Fibroblast of lung (primary cell): ENCODE measurements at places on chromosomes 16 and 17.
A peak's percentile ranks its signal among the peaks of the same experiment; 100 is the strongest.

DNA sequence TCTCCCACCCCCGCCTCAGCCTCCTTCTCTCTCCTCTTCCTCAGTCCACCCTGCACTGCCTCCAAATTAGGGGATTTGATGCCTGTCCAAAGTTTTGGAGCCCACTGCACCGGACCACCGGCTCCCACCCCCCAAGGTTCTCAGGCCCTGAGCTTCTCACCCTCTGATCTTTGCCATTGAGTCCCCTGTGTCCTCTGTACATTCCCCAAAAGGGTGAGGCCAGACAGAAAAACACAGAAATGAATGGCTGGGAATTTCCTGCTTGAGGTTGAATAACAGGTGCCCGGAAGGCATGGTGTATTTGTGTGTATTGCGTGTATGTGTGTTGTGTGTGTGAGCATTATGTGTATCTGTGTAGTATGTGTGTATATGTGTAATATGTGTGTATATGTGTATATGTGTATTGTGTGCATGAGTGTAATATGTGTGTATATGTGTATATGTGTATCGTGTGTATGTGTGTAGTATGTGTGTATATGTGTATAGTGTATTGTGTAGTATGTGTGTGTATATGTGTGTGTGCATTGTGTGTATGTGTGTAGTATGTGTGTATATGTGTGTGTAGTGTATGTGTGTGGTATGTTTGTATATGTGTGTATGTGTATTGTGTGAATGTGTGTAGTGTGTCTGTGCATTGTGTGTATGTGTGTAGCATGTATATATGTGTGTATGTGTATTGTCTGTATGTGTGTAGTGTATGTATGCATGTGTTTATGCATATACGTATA is 16.0 kb upstream of the CCL17 start:
- no peak for DNase-seq

- DNase-seq, result peak; percentile 27
Observed at GRCh38 chr16:56424791-56425438, 430 bp downstream of the AMFR start.

DNA sequence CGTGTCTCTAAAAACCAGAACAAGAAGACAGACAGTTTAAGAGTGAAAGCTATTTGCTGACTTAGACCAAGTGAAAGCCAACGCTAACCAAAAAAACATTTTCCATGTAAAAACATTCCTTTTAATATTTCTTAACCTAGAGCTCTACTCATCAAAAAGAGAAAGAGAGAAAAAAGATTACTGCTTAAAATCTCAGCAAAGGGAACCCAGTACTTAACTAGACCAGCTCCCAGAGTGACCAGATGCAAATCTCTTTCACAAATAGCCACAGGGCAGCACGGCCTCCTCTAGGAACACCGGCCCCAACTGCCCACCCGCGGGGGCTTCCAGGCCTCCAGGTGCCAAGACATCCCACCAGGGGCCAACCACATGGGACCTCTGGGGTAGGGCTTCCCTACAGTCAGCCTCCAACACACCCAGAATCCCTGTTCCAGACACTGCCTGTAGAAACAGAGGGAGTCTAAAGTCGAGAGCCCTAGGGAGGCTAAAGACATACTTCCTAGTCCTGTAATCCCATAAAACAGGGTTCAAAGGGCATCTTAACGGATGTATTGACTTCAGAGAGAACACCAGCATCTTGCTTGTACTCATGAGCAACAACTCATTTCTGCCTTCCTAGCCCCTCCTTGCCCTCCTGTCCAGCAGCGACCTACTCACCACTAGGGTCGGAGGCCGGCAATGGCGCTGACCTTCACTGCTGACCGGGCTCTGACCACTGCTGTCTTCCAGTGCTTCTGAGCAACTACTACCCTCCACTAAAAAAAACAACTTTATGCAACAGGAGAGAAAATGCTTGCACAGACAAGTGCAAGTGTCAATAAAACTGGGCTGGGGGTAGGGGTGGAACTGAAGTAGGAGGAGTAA is 21.3 kb downstream of the ZCCHC14 start:
- no peak for DNase-seq

- no peak for DNase-seq
Observed at GRCh38 chr16:28990375-28991040, 5.7 kb downstream of the LAT start.
